Activated T-helper 1 cell treated with anti-CD3 and anti-CD28 coated beads, Interleukin-2, amount 50 U/mL, for 16 hours (primary cell): ENCODE measurements at places on chromosomes 5 and 9.

DNA sequence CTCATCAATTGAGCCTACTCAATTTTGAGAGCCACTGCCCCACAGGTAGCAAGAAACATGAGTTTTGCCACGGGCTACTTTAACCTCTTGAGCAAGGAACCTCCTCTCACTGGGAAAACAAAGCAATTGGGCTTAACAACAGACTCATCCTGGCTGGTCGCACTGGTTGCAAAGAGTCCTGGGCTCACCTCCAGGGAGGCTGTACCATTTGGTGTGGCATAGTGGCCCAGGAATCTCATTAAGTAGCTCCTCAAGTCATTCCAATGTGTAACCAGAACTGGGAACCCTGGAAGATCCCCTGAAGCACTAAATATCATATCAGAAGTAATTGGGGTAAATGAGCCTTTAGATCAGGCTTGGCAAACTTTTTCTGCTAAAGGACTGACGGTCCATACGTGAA lies 78.5 kb downstream of the MYO10 start:
- no peak for DNase-seq

DNA sequence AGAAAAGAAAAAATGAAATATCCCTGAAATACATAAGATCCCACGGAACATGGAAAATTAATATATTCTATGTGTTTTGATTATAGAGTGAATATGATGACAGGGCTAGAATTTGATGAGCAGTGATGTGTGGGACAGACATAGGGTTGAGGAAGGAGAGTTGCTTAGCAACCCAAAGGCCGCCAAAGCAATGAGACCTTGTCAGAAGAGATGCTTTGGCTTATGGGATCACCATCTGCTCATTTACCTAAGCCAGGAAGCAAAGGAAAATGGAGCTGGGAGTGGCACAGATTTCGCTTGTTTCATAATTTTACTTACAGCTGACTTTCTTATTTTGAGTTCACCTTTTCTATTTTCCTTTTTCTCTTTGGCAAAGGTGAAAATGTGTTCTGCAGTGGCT lies 20.9 kb upstream of the HAPLN1 start:
- DNase-seq, result no peak

DNA sequence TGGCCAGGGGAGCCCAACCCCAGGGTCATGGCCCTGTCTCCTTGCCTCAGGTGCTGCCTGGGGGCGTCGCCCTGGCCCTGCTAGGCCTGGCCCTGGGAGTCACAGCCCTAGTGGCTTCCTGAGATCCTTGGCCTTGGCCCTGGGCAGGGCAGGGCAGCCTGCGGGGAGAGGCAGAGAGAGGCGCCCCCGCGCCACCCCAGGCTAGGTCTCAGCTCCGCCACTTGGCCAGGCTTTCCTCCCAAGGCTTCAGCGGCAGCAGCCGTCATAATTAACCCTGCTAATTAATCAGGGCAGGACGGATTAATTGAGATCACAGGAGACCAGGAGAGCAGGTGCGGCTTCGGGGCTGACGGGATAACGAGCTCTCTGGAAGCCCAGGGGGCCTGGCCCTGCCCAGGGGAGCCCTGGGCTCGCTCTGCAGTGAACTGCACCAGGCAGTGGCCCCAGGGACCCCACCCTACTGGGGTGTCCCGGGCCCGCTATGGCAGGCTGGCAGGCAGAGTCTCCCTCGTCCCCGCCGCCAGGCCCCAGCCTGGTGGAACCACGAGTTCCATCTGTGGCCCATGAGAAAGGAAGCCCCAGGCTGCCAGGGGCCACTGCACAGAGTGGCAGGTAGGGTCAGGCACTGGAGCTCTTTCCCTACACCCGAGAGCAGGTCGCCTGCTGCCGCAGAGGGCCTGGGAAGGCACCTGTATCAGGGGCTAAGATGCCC lies 269.6 kb downstream of the PBX3 start:
- DNase-seq, result no peak

- DNase-seq, result no peak
These were observed 15.3 kb downstream of the MATR3 start for GRCh38 chr5:139308797-139309196.

DNA sequence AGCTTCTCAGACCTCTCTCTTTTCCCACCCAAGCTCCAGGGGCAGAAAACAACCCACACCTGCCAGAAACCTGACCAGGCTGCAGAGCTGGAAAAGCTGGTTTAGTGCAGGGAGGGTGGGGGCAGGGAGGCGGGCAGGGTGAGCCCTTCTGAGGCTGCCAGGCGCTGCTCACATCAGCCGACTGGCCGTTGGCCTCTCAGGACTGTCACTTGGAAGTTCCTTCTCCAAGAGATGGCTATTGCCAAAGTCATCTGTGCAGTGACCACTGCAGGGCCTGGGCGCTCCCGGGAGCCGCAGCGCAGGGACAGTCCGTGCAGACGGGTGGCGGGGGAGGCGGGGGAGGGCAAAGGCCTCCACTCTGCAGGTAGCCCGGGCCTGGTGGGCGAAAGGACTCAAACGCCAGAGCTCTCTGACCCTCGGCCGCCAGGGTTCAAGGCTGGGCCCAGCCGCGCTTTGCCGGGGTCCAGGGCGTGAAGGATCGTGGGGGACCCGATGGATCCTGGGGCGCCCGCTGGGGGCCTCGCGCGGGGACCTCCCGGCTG lies 205.0 kb upstream of the IER5L start:
- DNase-seq, result no peak

DNA sequence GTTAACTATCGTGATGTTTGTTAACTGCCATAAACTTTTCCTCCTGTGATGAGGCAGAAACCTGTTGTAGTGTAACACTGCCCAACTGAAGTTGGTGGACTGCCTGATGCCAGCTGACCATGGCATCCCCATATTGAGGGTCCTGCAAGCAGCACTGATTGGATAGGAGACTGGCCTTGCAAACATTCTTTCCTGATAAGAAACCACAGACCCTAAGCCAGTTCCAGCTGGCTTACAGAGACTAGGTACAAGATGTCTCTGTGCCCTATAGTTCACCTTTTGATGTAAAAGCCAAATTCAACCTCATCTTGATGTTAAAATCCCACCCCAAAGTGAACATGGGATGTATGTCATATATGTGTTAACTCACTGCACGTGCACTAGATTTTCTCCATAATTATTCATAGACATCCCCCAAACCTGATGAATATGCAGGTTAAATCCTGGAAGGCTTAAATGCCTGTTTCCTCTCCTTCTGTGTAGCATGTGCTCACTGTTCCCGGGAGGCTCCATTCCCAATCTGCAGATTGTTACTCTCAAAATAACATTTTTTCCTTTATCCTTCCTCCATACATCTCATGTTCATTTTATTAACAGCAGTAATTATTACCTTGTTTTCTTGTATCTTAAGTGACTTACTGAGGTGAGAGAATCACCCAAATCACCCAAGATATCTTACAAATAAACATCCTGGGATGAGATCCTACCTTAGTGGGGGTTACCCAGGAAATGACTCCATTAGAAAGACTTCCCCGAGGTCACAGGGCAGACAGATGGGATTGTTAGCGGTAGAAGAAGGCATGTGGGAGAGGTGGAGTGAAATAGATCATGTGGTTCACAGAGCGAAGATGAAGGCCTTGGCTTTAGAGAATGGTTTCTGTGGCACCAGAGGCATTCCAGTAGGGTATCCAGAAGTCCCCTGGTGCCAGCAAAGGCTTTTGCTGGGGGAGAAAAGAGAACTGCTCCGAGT lies 566.7 kb downstream of the CCDC171 start:
- DNase-seq, result no peak

DNA sequence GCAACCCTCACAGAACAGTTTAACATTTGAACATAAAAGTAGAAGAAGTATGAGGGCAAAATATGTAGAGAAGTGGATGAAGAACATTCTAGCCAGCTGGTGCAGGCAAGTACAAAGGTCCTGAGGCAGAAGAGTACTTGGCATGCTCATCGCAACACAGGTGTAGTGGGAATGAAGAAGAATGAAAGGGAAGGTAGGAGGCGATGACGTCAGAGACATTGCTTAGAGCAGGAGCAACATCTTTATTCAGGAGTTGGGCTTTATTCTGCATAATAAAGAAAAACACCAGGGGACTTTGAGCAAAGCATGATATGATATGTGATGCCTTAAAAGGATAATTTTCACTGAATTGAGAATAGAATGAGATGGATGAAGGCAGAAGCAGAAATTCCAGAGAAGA lies 570.6 kb upstream of the CDH9 start:
- no peak for DNase-seq

DNA sequence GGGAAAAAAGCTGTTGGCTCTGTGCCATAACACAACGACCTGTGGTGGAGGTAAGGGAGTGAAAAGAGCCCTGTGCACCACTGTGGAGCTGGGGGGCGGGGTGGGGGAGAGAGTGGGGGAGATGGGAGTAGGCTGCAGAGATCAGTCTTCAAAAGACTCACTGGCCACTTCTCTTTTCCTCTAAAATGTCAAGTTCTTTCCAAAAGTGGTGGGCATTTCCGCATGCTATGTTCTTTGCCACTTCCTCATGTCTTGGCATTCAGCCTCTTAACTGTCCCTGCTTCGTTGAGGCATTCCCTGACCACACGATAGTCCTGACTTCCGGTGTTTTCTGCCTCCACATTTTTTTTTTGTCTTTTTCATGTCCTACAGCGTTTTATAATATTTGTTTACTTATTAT lies 2.4 kb upstream of the PPP2R2B start:
- no peak for DNase-seq

DNA sequence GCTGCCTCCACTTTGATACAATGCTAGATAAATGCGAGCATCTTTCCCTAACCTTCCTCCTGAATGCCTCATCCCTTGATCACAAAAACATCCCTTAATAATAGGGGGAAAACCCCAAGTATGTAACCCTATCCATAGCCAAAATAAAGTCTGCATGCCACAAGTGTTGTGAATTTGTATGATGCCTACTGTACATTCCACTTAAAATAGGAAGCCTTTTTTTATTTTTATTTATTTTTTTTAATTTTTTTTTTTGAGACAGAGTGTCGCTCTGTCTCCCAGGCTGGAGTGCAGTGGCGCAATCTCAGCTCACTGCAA lies 207.0 kb downstream of the AOPEP start:
- DNase-seq, result no peak

DNA sequence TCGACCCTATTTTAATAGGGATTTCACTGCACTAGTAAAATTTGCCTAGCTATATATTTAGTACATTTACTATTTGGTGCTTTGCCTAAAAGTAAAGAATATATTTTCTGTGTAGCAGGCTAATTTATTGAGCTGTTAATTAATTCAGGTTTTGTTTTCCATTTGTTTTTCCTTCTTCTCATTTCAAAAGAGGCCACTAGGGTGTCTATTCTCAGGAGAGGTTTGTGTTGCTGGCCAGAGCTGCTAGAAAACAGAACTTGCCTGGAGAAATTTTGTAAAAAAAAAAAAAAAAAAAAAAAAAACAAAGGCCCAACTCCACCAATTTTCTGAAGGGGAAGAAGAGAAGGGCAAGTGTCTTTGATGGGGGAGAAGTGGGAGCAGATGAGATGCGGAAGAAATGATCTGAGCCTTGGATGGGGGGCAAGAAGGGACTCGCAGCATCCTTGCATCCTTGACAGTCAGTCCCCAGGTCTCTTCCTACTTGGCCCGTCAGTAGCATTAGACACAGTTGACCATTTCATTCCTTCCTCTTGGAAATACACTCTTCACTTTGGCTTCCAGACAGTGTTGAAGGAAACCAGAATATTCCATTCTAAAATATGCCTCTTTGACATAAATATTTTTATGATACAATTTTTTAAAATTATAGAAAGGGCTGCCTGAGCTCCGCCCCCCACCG lies 318.5 kb downstream of the TRPM3 start:
- DNase-seq, result no peak

DNA sequence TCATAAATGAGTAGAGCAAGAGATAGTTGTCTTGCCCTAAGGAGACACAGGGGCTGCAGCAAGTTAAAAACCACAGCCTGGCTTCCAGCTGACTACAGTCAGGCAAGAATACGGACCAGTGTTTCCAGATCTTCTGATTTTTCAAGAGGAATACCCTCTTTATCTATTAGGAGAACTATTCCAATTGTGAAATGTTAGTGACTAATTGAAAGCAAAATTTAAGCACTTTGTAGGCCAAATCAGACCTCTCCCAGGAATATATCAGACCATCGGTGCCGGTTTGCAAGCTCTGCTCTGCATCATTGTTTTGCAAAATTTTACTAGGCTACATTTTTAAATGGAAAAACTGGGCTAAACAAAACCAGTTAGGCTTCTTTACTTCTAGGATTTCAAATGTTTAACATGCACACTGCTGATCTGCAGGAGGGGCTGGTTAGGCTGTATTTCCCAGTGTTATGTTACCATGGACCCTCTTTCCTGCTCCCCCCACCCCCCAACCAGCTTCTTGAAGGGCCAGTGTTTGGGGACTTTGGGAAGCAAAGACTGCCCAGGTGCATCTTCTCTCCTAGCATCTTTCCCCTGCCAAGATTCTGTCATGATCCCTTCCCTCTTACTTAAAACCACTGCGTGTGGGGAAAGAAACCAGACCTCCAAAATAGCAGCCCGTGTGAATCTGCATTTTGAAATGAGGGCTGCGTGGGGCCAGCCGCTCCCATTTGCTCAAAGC lies 1.1 kb upstream of the ARSI start:
- no peak for DNase-seq

- DNase-seq, result no peak
These were observed 111.3 kb downstream of the OLFM1 start for GRCh38 chr9:135198586-135199285.

GRCh38 chr5:36661456-36662220 lies 55.2 kb downstream of the SLC1A3 start:
- no peak for DNase-seq

GRCh38 chr5:62587737-62588136 lies 9.1 kb downstream of the LRRC70 start:
- DNase-seq, result no peak

DNA sequence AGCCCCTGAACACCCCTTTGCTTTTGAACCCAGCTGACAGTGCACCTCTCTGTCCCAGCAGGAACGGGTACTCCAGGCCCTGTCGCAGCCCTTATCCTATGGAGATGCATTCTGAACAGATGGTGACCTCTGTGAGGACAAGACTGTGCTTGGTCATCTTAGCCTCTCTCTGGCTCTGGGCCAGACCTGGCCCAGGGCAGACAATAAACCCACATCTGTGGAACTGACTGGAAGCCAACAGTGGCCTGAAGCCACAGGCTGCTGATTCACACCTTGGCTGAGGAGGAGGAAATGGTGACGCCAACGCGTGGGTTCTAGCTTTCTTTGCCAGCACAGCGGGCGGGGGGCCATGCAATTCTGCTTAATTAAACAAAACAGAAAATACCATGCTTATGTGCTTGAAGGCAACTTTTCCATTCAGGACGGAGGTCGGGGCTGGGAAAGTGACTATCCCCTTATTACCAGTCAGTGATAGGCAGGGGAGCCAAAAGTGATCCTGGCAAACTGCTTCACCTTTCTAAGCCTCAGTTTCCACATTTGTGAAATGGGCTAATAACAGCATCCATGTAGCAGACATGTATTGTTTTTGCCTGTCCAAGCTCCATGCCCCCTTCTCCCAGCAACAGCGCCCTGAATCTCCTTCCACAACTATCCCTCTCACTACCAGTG lies 10.8 kb downstream of the SH3PXD2B start:
- DNase-seq, result no peak
